Caudate nucleus (tissue), 63 donors: ENCODE measurements at places on chromosomes 11 and 22.

- no peak for DNase-seq
Measured at GRCh38 chr11:57469268-57469667, 8.9 kb downstream of the RTN4RL2 start.

- no peak for DNase-seq
Measured at GRCh38 chr22:39664485-39665200, 94.1 kb downstream of the CACNA1I start.

DNA sequence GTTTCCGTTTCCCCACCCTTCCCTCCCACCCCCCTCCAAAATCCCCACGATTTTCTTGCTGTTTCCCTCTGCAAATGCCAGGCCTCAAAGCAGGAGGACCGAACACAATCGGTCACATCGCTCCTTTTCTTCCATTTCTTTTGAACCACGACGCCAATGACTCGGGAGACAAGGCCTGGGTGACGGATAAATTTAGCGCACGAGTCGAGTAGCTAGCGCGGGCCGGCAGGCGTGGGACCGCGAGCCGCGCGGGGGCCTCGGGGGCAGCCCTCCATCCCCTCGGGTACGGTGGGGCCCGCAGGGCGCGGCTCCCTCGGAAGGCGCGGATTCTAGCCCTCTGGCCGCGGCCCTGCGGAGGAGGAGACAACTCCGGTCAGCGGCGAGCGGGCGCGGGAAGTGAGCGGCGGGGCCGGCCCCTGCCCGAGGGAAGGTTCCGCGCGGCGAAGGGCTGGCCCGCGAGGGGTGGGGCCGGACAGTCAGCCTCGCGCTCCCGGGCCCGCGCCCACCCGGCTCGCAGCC is 414 bp downstream of the JOSD1 start:
- no peak for DNase-seq

DNA sequence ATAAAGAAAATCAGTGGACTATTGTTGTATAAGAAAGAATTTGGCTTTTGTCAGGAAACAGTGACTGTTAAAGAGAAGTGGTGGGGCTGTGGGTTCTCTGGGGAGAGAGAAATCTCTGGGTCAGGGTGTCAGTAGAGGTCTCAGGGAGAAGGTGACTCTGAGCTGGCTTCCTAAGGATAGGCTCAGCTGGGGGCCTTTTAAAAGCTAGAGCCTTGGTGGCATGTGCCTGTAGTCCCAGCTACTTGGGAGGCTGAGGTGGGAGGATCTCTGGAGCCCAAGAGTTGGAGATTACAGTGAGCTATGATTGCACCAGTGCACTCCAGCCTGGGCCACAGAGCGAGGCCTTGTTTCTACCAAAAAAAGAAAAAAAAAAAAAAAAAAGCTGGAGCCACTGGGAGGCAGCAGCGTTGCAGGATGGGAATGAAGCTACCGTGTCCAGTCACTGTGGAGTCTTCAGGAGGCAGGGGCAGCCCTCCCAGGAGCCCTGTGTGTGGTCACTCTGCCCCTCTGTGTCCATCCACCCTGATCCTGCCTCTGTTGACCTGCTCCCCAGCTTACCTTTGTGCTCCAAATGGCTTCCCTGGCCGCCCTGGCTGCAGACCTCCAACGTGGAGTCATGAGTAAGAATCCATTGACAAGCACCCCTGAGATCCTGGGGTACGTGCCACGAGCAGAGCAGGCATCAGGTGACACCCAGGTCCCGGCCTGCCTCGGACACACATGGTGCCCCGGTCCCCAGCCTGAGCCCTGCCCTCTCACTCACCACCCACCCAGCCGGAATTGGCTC is 5.4 kb upstream of the MIF start:
- DNase-seq, result no peak

DNA sequence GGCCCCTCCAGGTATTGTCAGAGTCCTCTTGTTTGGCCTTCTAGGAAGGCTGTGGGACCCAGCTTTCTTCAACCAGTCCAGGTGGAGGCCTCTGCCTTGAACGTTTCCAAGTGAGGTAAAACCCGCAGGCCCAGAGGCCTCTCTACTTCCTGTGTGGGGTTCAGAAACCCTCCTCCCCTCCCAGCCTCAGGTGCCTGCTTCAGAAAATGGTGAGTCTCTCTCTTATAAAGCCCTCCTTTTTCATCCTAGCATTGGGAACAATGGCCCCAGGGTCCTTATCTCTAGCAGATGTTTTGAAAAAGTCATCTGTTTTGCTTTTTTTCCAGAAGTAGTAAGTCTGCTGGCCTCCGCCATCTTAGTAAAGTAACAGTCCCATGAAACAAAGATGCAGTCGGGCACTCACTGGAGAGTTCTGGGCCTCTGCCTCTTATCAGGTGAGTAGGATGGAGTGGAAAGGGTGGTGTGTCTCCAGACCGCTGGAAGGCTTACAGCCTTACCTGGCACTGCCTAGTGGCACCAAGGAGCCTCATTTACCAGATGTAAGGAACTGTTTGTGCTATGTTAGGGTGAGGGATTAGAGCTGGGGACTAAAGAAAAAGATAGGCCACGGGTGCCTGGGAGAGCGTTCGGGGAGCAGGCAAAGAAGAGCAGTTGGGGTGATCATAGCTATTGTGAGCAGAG is at the start of gene CD3E:
Gene CD3E, plus strand, starts transcription at position 163 of the 681 bp plus-strand sequence. Its CDS starts 223 bp downstream, at position 386.
- peak; percentile 100 for DNase-seq

- DNase-seq, result no peak
Measured at GRCh38 chr11:11171285-11171684, 181.8 kb downstream of the CSNK2A3 start.

GRCh38 chr11:83533166-83533565 is 247.0 kb upstream of the CCDC90B start:
- no peak for DNase-seq

DNA sequence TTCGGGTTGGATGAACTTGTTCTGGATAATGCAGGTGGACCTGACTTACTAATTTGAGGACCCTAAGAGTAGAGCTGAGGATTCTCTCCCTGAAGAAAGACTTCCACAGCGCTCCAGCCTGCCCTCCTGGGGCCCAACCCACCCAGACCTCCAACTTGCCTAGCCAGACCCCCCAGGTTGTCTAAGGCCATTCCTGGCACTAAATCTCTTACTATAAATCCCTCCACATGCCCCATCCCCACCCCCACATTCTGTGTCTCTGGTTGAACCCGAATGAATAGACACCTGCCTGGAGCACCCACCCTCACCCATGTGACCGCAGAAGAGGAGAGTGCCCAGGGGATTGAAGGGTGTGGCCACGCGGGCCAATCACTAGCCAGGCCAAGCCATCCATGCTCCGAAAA is 1480.0 kb downstream of the TBC1D22A start:
- no peak for DNase-seq

DNA sequence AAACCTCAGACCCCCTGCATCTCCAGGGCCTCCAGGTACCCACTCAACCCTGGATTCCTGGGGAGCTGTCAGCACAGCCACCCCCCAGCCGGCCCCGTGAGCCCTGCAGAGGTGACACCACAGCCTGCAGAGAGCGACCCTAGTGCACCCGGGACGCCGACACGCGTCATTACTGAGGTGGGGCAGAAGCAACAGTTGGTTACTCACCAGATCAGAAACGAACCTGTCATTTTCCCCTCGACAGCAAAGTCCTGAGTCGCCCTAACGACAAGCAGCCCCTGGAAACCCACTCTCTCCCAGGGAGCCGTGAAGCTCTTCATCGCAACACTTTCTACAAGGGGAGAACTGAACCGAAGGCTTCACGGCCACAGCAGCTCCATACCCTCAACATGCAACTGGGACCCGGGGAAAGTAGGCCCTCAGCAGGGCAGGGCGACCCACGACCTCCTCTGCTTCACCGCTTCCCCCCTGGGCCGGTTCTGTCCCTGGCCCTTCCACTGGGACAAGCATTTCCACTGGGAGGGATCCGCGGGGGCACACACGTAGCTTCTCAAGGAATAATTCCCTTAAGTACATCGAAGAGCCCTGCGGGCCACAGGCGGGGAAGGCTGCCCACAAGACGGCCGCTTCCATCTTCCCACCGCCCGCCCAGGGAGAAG is 1.6 kb downstream of the BRD1 start:
- no peak for DNase-seq
